ENCODE measurements at places on chromosomes 16 and 17.

DNA sequence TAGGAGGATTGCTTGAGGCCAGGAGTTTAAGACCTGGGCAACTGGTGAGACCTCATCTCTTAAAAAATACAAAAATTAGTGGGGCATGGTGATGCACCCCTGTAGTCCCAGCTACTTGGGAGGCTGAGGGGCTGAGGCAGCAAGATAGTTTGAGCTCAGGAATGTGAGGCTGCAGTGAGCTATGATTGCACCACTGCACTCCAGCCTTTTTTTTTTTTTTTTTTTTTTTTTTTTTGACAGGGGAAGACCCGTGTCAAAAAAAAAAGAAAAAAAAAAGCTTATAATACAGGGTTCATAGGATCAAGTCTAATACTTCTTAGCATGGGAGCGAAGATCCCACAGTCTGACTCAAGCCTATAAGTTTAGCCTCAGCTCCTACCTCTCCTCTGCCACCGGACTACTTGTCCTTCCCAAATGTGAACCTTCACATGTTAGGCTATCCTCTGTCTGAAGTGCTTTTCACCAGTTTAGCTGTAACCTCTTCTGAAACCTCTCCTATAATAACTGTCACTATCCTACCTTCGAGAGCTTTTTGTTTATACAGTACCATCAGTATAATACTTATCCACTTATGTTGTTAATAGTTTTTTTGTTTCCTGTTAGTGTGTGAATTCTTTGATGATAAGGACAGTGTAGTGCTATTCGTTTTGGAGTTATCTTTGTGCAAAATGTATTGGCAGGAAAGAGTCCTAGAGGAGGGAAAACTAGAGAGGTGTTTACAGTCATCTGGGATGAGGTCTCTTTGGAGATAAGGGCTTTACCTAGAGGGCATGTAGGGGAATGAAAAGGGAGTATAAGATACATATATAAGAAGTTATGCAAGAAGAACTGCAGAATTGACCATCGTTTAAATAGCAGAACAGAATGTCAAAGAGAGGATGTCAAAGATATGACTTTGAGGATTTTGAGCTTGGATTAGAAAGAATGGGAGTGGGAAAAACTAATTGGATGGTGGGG lies 15.5 kb downstream of the CPD start:
- no peak for DNase-seq

DNA sequence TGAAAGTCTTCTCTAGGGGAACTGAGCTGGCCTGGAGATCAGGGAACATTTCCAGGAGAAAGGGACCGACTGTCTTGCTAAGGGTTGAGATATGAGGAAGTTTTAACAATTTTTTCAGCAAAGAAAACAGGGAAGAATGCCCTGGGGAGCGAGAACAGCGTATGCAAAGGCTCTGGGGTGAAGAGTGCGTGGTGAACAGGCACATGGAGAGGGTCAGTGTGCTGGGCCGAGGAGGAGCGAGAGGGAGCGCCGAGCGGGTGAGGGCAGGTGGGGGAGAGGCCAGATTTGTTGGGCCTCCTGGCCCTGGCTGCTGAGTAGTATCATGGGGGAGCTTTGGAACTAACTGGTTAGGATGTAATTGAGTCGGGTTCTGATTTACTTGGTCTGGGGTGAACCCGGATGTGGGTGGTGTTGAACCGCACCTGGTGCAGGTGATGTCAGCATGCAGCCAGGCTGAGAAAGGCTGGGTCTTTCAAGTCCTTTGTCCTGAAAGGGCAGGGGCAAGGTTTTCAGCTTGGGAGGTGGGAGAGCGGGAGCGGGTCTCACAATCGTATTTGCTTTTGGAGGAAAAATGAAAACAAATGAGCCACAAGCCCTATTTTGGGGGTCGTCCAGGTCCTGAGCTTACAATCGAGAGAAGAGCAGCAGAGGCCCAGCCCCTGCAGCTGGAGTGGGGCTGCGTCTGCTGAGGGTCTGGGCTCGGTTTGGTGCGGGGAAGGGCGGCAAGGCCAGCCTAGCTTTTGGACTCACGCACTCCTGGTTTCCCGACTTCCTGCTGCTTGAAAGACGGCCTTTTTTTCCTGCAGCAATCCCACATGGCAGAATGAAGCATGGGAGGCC lies 11.1 kb upstream of the WFDC1 start:
- DNase-seq, result no peak

GRCh38 chr16:63995025-63995424 lies 1126.8 kb downstream of the CDH11 start:
- DNase-seq, result no peak

GRCh38 chr16:4529085-4530060 lies 9.2 kb downstream of the CDIP1 start:
- peak; percentile 76 for DNase-seq

GRCh38 chr17:80639658-80640057 lies 95.0 kb downstream of the RPTOR start:
- no peak for DNase-seq

GRCh38 chr17:30808785-30809286 lies 15.7 kb downstream of the CRLF3 start:
- peak; percentile 87 for DNase-seq

DNA sequence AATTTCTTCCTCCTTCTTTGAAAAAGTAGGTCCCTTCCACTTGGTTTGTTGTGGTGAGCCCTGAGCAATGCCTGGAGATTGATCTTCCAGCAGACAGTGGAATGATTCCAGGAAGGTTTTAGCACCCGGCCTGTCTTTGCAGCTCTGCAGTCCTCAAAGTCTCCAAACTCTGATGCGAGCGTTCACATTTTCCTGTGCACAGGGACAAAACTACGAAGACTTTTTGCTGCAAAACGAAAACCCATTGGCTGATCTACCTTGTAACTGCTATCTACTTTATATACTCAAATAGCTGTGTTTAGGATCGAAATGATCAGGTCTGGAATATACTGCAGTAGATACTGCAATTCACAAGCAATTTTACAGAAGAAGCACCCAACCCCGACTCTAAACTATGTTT lies 21.7 kb downstream of the G6PC1 start:
- no peak for DNase-seq

- no peak for DNase-seq
These were observed 44.4 kb downstream of the EEF2K start for GRCh38 chr16:22250522-22250921.
